ENCODE measurements at places on chromosomes 5 and 9.

DNA sequence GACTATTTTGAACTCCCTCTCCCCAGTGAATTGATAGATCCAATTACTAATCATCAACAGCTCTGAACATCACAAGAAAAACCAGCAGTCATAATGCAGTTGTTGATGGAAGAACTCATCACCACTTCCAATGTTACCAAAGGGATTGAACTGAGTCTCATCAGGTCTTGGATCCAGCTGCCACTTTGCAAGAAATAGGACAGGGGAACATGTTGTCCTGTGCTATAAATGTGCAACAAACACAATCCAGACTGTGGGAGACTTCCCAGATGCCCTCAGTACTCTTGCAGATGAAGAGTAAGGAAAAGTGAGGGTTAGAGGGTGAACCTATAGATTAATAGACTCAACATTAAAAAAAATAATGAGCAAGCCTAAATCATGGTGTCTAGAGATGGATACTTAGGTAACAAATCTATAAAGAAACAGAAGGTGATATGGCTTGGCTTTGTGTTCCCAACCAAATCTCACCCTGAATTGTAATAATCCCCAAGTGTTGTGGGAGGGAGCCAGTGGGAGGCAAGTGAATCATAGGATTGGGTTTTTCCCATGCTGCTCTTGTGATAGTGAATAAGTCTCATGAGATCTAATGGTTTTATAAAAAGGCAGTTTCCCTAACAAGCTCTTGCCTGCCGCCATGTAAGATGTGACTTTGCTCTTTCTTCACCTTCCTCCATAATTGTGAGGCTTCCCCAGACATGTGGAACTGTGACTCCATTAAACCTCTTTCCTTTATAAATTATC is 63.4 kb upstream of the PAPPA start:
- no peak for DNase-seq

- DNase-seq, result no peak
Measured at GRCh38 chr5:126562823-126563222, 32.2 kb downstream of the ALDH7A1 start.

DNA sequence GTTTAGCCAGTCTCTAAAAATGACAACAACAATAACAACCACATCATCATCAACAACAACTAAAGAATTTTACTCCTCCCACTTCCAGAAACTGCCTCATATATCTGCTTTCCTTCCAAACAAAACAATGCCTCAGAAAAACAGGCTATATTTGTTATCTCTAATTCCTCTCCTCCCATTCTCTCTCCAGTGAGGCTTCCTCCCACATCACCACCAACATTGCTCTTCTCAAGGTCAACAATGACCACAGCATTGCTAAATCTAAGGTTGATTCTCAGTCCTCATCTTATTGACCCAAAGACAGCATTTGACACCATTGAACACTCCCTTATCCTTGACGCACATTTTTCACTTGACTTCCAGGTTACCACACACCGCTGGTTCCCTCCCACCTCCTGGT is 38.1 kb upstream of the PRUNE2 start:
- DNase-seq, result no peak

DNA sequence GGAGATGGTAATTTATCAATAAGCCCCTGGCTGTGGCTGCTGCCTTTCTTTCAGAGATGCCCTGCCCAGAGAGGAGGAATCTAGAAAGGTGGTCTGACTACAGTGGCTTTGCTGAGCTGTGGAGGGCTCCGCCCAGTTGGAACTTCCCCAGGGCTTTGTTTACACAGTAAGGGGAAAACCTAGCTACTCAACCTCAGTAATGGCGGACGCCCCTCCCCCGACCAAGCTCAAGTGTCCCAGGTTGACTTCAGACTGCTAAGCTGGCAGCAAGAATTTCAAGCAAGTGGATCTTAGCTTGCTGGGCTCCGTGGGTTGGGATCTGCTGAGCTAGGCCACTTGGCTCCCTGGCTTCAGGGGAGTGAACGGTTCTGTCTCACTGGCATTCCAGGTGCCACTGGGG is 865.4 kb upstream of the ACO1 start:
- peak; percentile 4 for DNase-seq

DNA sequence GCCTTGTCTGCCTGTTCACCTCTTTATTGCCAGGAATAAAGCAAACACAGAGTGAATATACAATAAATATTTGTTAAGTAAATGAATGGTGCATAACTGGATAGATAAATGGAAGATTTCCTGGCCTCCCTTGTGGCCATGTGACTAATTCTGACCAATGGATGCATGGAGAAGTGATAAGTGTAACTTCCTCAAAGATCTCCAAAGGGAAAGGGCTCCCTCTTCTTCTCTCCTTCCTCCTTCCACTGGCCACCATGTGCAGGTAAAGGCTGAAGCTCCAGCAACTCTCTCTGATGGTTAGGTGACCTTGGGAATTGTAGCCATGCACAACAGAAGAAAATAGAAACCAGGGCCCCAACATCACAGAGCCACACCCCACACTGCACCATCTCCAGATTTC is 174.4 kb downstream of the EBF1 start:
- DNase-seq, result no peak

DNA sequence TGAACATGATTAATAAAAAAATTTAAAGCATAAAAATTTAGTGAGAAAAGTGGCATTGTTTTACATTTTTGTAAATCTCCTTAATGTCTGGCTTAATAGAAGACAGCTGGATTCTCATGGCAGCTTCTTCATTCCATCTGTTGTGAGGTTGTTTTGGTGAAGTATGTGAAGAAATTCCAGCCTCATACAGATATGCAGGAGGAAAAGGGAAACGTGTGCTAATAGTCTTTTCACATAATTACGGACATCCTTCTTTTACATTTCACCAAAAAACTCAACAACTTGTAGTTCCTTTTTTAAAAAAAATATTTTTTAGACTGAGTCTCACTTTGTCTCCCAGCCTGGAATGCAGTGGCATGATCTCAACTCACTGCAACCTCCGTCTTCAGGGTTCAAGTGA is 46.9 kb downstream of the HACD4 start:
- no peak for DNase-seq

DNA sequence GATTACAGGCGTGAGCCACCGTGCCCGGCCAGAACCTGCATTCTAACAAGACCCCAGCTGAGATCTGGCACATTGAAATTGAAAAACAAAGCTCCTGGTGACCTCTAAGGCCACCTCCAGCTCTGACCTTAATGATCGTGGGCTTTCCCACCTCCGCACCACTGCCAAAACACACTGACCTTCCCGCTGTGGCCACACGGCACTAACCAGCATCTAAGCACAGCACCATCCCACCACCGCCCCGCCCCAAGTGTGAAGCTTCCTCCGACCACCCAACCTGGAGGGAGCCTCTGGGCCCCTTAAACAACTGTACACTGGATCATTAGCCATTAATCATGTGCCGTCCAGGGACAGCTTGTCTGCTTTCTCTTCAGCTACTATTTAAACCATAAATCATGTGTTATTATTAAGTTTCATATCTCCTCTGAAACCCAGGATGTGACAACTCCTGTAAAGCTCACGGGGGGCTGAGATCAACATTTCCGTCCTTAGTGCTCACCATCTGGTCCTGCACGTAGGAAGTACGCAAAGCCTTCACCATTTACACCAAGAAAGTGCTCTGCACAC is 80.6 kb downstream of the COL23A1 start:
- DNase-seq, result no peak

DNA sequence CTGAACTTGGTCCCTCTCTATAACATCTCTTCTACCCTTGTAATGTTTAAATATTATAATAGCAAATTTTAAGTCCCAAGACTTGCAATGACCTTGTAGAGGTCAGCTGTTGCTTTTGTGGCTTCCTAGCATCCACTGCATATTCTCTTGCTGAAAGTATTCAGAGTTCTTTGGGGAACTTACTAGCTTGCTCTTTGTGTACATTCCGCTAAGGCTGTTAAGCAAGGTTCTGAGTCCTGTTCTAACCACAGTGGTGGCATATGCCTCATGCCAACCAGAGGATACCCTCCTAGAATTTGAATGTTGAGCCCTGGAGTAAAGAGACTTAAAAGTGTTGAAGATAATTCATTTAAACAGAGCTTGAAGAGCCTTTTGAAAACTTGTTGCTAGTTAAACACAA is 570.9 kb downstream of the TLE1 start:
- no peak for DNase-seq

GRCh38 chr5:43643750-43644149 is 40.8 kb downstream of the NNT start:
- DNase-seq, result no peak

DNA sequence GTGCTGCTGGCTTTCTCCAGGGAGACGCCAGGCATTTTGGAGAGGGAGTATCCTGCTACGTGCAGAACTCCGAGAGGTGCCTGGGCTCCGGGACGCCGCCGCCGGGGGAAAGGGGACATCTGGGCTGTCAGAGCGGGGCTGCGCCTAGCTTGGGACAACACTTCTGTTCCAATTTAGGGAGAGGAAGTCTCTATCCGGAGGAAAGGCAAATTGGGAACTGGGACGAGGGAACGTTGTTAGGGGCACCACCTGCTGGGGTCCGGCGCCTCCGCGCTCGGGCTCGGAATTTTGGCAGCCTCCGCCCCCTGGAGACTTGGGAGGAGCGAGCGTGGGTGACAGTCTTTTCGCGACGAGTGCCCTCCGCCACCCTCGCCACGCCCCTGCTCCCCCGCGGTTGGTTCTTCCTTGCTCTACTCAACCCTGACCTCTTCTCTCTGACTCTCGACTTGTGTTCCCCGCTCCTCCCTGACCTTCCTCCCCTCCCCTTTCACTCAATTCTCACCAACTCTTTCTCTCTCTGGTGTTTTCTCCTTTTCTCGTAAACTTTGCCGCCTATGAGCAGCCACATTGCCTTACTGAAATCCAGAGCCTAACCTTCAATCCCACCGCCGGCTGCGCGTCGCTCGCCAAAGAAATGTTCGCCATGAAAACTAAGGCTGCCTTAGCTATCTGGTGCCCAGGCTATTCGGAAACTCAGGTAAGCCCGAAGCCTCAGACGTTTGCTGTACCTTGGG is 1.6 kb downstream of the TSLP start:
- peak; percentile 33 for DNase-seq

DNA sequence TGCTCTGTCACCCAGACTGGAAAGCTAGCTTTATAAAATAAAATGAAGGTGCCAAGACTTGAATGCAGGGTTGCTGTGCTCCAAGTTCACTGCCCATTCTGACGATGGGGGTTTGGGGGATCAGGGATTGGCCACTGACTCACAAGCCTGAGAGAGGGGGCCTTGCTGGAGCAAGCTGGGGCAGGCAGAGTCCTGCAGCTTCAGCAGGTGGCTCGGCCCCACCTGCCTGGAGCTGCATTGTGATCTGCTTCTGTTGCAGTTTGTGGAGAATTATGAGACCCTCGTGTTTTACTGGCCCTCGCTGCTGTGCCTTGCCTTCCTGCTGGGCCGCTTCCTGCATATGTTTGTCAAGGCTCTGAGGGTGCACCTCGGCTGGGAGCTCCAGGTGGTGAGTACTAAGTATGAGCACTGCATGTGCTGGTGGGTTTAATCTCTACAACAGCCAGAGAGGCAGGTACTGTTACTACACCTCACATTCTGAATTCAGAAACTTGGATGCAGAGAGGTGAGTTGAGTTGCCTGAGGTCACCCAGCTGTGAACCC is 31.1 kb upstream of the CCDC180 start:
- DNase-seq, result no peak

DNA sequence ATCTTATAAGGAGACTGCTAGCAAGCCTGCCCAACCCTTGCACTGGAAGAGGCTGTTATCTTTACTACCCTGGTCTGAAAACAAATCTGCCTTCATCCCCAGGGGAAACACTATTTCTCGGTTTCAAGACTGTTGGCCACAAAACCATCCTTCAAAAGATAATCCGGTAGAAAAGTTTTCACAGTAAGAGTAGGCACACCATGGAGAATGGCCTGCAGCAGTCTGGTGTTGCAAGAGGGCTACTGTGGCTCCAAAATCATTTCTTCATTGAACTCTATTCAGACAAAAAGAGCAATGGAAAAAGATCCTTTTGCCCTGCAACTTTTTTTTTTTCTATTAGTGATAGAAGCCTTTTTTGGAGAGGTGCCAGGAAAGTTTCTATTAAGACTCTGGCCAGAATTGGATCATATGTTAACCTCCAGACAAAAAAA is 163.9 kb downstream of the ARHGEF28 start:
- DNase-seq, result no peak

DNA sequence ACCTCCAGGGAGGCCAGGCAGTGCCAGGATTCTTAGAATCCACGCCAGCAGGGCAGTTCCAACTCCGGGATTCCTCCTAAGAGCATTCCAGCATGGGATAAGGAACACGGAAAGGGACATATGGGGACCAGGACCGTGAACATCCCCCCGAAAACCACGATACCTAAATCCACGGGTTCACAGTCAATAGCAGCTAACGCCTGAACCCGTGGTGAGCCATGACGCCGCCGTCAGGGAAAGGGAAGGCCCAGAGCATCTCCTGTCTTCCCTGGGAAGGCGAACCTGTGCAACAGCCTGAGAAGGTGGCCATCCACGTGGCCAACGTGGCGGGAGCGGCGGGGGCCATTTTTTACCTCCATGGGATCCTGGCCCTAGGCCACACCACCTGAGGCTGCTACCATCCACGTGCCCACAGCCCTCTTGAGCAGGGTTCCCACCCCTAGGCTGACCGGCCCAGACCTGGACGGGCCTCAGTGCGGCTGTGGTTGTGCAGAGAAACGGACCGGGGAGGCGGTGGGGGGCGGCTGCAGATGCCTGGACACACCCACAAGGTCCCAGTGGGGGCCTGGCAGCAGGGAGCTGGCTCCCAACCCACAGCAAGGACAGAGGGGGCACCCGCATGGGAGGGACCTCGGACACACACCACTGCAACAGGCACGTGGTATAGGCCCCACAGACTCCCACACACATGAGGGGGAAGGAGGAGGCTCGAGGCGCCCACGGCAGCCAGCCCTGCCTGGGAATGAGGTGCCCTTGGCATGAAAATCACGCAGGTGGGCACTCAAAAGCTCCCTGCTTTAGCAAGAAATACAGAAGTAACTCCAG is 42.8 kb downstream of the SLC12A7 start:
- DNase-seq, result no peak

GRCh38 chr5:176731506-176732160 is 78.7 kb upstream of the UNC5A start:
- no peak for DNase-seq

DNA sequence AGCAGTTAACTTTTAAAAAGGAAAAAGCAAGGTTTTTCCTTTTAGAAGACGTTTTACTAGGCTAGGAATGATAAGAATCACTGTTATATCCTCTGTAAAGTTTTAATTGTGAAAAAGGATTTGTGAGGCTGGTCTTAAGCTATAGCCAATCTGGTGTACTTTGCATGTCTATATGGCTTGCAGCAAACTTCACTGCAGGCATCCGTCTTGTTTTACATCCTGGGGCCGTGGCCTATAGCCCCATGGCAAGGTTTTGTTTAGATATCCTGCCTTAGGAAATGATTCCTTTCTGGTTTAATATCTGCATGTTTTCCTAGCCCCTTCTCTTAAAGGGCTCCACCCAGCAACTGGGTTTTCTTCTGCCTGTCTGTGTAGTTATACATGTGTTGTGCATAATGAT is 272.8 kb downstream of the ICE1 start:
- DNase-seq, result no peak

DNA sequence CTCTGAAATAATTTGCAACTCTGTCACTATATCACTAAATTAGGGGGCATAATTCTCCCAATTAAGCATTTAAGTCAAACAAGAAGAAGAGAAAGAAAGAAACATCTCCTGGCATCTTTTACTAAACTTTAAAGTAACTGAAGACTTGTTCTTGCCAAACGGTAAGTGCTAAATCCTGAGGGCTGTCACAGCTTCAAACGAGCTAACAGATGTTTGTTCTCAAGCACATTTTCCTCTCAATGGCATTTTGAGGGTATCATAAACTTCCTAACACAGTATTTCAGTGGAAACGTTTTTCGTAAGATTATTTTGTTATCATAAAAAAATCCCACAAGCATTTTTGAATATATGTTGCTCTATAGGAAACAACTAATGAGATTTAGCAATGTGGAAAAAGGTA is 169.5 kb upstream of the TAS2R1 start:
- DNase-seq, result no peak

GRCh38 chr5:167096816-167097215 is 1194.6 kb upstream of the WWC1 start:
- DNase-seq, result no peak
